Fibroblast of skin of right biceps (primary cell): ENCODE measurements at places on chromosomes 7 and 10.

GRCh38 chr10:79413196-79413595 is 32.2 kb downstream of the ZCCHC24 start:
- DNase-seq = no peak

- peak; percentile 12 for DNase-seq
Observed at GRCh38 chr7:79091661-79092060, 361.8 kb downstream of the MAGI2 start.

DNA sequence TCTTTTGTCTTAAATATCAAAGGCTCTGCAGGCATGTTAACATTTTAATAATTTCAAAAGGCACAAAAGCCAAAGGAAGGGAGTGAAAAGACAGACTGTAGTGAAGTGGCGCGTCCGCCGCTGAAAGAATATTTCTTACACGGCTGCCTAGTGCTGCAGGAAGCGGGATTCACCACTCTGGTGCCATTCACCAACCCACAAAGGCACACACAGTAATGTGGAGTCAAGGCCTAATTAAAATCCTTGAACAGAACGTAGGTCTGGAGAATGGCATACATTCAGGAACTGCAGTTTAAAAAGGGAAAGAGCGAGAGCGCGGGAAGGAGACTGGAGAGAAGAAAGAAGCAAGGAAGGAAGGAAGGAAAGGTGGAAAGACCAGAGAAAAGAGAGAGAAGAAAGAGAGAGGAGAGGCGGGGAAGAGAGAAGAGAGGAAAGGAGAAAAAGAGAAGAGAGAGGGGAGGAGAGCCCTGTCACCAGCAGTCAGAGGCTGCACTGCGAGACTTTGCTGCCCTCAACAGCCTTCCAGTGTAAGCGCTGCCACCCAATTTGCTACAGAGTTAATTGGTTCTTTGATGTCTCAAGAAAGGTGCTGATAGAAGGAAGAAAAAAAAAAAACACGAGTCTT is 554.0 kb downstream of the MDFIC start:
- DNase-seq = no peak

DNA sequence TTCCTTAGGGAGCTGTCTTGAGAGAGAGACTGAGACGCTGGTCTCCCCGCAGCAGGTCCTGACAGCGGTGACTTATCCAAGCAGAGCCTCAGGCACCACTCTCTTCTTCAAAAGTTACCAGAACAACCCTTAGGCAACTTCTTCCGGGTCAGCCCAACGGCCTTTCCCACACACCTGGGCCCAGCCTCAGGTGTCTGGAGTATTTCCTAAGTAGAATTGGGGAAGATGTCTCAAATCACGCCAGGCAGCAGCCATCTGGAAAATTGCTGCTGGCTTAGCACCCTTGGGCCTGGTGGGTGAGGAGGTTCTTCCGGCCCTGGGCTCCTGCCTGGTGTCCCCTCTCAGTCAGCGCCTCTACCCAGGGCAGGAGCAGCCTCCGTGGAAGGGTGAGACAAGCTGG is 80.4 kb upstream of the ANLN start:
- no peak for DNase-seq

- DNase-seq = peak; percentile 49
Observed at GRCh38 chr10:26755443-26755903, 58.0 kb downstream of the PDSS1 start.

GRCh38 chr10:18738835-18739234 is 79.6 kb downstream of the ARL5B start:
- DNase-seq = peak; percentile 82

DNA sequence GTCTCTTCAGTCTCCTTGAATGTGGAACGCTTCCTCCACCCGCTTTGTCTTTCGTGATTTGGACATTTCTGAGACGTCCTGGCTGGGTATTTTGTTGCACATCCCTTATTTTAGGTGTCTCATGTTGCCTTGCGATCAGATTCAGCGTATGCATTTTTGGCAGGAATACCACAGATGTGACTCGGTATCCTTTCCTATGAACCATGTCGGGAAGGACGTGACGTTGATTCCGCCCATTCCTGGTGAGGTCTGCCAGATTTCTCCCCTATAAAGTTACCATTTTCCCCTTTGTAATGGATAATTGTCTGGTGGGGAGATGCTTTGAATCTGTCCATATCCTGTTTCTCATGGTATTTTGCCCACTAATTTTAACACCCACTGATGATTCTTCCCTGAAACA is 49.6 kb downstream of the RBM17 start:
- no peak for DNase-seq

DNA sequence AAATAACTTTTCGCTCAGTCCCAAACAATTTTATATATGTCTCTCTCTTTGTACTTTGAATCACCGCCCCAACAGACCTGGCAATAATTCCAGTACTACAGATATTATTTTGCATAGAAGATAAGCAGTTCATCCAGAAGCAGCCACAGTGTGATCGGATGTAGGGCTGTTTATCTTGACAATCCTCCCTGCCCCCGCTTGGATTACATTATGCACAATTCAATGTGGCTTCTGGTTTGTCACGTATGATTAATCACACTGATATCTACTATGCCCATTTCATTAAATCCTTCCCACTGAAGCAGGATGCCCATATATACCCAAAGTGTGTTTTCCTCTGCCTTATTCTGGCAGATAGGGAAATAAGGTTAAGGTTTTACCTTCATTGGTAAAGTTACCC is 115.2 kb downstream of the PDE1C start:
- DNase-seq = no peak

DNA sequence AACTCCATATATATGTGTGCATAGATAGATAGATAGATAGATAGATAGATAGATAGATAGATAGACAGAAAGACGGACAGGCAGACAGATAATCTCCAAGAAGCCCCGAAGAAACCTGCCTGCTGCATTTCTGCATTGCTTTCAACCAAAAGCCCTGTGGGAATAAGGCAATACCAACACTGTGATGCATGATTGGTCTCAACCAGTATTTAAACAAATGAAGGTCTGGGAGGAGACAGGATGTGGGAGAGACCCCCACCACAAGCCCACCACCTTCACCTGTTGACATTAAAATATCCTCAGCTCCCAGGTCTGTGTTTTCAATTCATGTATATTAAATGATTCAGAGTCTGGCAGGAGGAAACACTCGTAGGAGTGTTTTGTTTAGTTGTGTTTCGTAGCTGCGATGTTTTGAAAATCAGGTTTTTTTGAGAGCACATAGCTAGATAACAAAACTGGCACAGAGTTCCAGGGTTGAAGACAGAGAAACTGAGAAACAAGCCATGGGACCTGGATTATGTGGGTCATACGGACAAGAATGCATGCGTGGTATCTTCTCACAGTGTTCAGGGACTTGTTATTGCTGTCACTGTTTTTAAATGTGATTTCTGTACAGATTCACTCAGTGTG is 200.7 kb upstream of the AHR start:
- no peak for DNase-seq

GRCh38 chr7:27201580-27202017 is 1.7 kb upstream of the HOXA13 start:
- no peak for DNase-seq

DNA sequence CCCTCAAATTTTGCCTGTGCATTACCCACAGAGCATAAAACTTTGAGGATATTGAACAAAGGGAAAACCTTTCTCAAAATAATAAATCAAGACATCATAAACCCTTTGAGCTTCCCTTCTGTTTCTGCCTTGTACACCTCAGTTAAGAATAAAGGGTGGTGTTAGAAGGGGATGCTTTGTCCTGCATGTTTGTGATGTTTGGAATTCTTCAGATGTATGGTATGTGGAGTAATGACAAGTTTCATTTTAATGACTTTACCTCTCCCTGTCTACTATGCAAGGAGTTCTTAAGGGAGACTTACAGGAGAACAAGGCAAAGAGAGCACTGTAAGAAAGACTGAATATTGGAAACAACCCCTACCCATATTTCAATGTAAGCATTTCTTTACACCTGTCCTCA is 99.2 kb downstream of the HECW1 start:
- peak; percentile 53 for DNase-seq

GRCh38 chr7:50832744-50833143 is 50.0 kb upstream of the GRB10 start:
- peak; percentile 59 for DNase-seq

- DNase-seq = no peak
Observed at GRCh38 chr10:51620131-51620530, 79.3 kb downstream of the CSTF2T start.

GRCh38 chr10:123564631-123565030 is 101.5 kb upstream of the GPR26 start:
- no peak for DNase-seq

GRCh38 chr7:144391823-144392255 is 11.7 kb downstream of the NOBOX start:
- peak; percentile 55 for DNase-seq

DNA sequence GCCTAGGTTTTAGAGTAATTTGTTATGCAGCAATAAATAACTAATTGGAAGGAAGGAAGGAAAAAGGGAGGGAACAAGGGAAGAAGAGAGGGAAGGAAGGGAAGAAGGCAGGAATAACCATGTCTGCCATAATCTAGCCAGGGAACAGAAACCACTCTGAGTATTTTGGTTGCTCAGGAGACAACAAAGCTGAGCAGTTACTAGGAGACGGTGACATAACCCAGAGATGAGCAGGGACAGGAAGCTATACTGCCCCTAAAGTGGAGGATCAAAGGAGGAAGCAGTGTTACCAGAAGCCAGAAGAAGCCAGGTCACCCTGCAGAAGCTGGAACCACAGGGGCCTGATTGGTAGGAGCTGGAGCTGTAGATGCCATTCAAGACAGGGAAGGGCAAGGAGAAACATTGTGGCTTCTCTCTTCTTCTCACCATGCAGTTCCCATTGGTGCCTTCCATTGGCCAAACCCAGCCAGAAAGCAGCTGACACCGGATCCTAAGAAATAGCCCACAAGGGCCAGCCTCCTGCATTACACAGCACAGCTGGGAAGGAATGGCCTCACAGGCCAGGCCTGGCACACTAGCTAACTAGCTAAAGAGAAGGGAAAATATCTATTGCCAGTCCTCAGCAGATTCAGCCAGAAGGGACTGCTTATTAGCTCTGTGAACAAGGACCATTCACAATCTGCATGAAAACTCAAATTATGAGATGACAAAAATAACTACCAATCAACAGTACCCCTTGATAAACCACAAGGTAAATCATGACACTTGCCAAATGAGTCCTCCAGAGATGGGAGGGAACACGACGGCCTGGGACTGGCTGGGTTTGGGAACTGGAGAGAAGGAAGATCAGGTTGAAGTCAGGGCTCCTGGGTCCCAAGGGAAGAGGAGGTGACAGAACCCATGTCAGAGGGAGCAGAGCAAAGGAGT is 184.5 kb upstream of the NFE2L3 start:
- no peak for DNase-seq

DNA sequence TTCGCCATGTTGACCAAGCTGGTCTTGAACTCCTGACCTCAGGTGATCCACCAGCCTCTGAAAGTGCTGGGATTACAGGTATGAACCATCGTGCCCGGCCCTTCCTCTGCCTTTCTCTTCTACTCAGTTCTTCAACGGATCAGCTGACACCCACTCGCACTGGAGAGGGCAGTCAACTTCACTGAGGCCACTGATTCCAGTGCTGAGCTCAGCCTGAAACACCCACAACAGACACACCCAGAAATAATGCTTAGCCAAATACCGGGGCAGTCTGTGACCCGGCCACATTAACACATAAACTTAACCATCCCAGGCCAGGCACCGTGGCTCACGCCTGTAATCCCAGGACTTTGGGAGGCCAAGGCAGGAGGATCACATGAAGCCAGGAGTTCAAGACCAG is 119.3 kb upstream of the CHST15 start:
- DNase-seq = no peak

DNA sequence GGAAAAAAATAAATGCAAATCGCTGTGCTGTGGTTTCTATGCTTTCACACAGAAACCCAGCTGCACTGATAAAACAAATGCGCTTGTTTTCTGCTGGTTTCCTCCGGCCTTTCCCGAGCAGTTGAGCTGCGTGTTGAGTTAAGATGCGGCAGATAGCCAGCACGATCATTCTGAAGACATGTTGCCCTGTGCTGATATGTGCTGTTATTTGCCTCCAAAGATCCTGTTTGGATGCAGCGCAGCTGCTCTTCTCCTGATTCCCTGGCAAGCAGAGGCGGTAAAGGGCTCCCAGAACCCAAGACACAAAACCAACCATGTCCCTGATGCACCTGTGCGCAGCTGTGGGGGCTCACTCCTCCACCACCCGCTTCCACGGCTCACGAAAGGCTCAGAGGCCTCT is 225.4 kb downstream of the PAXIP1 start:
- no peak for DNase-seq

DNA sequence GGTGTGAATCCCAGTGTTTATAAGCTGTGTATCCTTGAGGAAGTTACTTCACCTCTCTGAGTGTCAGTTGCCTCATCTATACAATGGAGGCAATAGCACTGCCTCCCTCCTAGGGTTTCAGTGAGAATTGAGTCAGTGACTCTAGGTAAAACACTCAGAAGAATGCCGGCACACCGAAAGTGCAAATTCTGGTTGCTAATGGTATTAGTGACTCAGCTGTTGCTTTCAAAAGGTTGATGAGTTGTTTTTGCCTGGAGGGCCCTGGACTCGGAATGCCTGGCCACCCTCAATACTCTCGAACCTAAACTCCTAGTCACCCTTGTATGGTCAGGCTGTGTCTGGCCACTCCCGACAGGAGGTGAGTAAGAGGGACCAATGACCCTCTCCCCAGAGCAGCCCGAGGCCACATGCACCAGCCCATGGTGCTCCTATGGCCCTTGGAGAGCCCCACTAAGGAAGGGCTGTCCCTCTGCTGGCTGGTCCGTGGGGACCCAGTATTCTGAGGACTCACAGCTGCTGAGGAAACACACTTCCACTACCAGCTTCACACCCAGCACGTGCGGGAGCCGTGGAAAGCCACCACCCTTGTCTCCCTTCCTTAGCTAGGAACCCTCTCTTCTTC is 60.2 kb downstream of the CALML3 start:
- DNase-seq = peak; percentile 94

- peak; percentile 10 for DNase-seq
Observed at GRCh38 chr7:143351060-143351459, 11.5 kb downstream of the FAM131B start.

- no peak for DNase-seq
Observed at GRCh38 chr10:22611425-22612115, 102.8 kb downstream of the PIP4K2A start.

DNA sequence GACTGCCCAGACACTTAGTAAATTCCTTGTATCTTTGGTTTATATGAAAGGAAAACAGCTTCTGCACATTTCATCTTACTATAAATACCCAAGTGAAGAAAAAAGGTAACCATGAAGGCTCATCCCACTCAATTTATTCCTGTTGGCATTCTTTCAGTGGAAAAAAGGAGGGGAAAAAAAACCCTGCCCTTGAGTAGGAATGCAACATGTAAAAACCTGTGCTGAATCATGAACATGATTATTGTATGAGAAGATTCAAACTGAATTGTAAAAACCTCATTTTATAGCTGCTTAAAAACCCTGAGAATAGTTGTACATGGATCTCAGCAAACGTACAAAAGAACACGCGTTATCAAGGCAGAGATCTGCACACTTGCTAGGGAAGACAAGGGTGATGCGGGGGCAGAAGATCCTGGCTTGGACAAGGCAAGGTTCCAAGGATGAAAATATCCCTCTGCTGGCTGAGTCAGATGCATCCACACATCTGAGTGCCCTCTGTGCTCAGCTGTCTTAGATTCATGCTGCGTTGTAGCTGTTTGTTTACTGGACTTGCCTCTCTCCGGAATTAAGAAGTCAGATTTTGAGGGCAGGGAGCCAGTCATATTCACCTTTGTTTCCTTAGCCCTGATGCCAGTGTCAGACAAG is 658.2 kb downstream of the PARD3 start:
- DNase-seq = peak; percentile 58
